ENCODE measurements at places on chromosomes 1 and 21. TPM values are rescaled to one million over a fixed set of nuclear protein-coding genes. Genes with fewer than 3 reads are reported as not detected.

The CELA2A gene
- 0.62 TPM for total RNA-seq

- peak; percentile 27 for DNase-seq
Observed at GRCh38 chr1:21909787-21910503, 27.2 kb downstream of the HSPG2 start.

The TINAGL1 gene
- total RNA-seq = 0.67 TPM

DNA sequence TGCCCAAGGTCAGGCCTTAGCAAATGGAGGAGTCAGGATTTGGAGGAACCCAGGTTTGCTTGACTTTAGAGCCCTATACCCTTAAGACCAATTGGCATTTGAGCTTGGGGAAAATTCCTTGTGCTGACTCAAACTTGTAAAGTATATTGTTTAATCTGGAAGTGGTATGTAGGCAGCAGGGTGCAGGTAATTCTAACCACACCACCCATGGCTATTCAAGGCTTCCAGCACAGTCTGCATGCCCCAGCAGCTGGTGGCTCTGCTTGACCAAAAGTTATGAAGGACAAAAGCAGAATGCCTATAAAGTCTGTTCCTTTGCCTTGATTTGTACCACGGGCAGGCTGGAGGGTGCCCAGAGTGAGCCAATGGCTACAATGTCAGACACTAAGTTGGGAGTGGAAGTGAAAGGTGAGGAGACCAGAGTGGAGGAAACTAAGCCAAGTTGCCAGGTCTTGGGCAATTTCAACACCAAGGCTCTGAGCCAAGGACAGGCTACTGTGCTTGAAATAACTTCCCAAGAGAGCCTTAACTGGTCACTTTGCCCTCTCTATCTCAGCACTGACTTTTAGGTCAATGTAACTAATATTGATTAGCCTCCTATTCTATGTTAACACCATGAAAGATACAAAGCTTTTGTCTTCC is 4.7 kb upstream of the G0S2 start:
- no peak for DNase-seq

- no peak for DNase-seq
Observed at GRCh38 chr1:53549287-53549686, 90.1 kb downstream of the DMRTB1 start.

- no peak for DNase-seq
Observed at GRCh38 chr1:119731741-119732430, 20.2 kb downstream of the PHGDH start.

The TAL1 gene
- 81.3 TPM for total RNA-seq

DNA sequence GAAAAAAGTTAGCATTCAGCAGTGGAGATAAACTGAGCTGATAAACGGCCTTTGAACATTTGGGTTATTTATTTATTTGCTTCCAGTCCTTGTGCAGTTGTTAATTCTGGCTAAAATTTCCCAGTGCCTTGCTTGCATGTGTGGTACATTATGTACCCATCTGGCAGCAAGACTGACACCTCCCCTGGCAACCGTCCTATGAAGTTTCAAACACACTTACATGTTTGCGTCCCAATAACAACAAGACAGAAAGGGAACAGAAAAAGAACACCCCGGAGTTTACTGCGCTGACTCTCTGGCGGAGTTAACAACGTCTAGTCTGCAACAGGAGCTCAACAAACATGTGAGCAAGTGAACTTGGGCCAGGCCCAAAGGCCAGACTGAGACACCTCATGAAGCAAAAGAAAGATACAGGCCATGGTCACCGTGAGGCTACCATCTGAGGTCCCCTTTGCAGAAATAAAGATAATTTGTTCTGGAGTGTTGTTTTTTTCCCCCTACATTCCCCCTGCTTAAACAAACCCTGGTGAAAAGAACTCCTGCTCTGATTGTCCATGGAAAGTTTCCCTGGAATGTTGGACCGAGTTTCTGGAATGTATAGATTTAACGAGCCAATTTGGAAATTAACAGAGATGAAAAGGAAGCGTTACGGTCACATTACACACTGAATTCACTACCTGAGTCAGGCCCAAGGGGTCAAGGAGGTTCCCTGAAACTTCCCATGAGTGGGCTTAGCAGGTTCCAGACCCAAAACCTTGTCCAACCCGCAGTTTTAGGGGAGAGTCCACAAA is 33.4 kb downstream of the TRABD2B start:
- no peak for DNase-seq

DNA sequence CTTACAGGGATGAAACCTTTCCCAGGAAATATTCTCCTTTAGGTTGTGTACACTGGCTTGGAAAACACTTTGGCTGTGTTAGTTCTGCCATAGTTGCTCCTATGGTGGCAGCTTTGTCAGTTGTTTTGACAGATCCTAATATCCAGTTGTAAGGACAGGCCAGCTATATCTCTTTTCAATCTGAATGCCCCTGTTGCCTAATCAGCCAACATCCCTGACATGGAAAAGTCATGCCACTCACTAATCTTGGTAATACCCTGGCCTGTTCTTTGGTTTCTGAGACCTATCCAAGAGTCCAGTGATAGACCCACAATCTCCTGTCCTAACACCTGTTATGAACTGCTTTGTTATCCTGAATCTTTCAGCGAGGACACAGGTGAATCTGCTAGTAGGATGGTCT is 148.8 kb downstream of the MRPL39 start:
- no peak for DNase-seq

The KIAA1614 gene
- total RNA-seq = 0.16 TPM

Measured in K562 (cell line).